ENCODE measurements at places on chromosomes 16 and 17.

DNA sequence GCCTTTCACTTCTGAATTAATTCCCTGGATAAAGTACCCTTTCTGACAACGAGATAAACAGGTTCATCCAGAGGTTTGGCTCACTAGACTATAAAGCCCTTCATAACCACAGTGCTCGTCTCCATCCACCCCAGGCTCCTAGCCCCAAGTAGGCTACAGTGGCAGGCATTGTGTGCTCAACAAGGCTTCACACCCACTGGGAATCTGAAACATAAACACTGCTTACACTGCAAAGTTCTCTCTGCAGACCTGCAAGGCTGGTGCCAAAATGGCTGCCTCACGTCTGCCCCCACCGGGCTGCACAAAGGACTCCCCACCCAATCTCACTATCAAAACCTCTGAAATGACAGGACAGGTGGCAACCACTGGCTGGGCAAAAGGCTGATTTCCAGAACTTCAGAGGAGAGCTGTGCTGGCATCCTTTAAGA is 5.1 kb upstream of the HLF start:
- DNase-seq: no peak
- no peaks in the 10 kb centered on the region for H3K36me3 ChIP-seq
- H3K27ac ChIP-seq: no peak overlapping the region
- H3K27me3 ChIP-seq: peaks cover 30% of the 10 kb centered on the region
- H3K4me1 ChIP-seq: peaks cover 15% of the 10 kb centered on the region

- H3K27ac ChIP-seq: no peak overlapping the region
- DNase-seq: no peak
- no peaks in the 10 kb centered on the region for H3K27me3 ChIP-seq
- H3K4me3 ChIP-seq: no peak overlapping the region
Measured at GRCh38 chr16:57501492-57501891, 15.2 kb upstream of the DOK4 start.

DNA sequence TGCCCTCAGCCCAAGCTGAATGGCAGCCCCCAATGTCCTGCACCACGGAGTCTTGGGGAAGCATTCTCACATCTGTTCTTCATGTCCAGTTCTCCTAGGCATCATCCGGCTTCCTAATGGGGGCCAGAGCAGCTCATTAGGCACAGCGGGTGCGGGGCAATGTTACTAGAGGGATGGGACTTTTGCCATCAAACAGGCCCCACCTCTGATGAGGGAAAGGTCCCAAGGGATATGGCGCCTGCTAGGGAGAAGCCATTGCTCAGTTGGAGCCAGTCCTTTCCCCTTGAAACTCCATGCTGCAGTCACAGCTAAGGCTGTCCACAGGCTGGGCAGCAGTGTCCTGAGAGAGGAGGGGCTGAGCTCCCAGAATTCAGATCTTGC is 1.7 kb upstream of the DPH1 start:
- H3K36me3 ChIP-seq: no peaks in the 10 kb centered on the region
- DNase-seq: no peak
- peaks cover 19% of the 10 kb centered on the region for H3K4me1 ChIP-seq
- H3K27ac ChIP-seq: no peak overlapping the region
- H3K27me3 ChIP-seq: peaks cover 26% of the 10 kb centered on the region
- no peak overlapping the region for H3K4me3 ChIP-seq

DNA sequence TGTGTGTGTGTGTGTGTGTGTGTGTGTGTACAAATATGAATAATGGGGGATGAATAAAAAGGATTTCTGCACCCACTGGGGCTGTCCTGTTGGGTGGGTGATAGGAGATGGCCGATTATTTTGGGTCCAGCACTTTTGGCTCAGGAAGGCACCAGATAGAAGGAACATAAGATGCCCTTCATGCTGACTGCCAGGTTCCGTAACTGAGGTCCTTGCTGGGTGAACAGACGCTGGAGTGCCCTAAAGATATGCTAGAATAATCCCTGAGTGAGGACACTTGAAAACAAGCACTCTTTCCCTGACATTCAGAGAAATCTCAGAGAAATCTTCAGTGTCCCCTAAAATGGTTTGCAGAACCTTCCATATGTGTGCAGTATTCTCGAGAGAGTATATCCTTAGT is 17.7 kb downstream of the IRX6 start:
- no peak overlapping the region for H3K27ac ChIP-seq
- no peaks in the 10 kb centered on the region for H3K36me3 ChIP-seq
- DNase-seq: no peak
- peaks cover 10% of the 10 kb centered on the region for H3K27me3 ChIP-seq
- H3K4me3 ChIP-seq: no peak overlapping the region

GRCh38 chr17:58184308-58184985 is 8.1 kb upstream of the EPX start:
- H3K27ac ChIP-seq: no peak overlapping the region
- no peaks in the 10 kb centered on the region for H3K36me3 ChIP-seq
- H3K27me3 ChIP-seq: peaks cover 5% of the 10 kb centered on the region
- no peak overlapping the region for H3K4me3 ChIP-seq
- peaks cover 3% of the 10 kb centered on the region for H3K4me1 ChIP-seq
- DNase-seq: no peak

GRCh38 chr16:73274140-73274539 is 226.2 kb upstream of the ZFHX3 start:
- H3K36me3 ChIP-seq: no peaks in the 10 kb centered on the region
- DNase-seq: no peak
- H3K4me3 ChIP-seq: no peak overlapping the region
- no peak overlapping the region for H3K27ac ChIP-seq
- H3K27me3 ChIP-seq: no peaks in the 10 kb centered on the region

GRCh38 chr16:55154262-55154661 is 169.7 kb upstream of the IRX6 start:
- DNase-seq: no peak
- peaks cover 4% of the 10 kb centered on the region for H3K27me3 ChIP-seq
- H3K36me3 ChIP-seq: no peaks in the 10 kb centered on the region
- H3K4me3 ChIP-seq: no peak overlapping the region
